OCI-M1 (cell line): ENCODE measurements at places on chromosomes 3 and 15.

DNA sequence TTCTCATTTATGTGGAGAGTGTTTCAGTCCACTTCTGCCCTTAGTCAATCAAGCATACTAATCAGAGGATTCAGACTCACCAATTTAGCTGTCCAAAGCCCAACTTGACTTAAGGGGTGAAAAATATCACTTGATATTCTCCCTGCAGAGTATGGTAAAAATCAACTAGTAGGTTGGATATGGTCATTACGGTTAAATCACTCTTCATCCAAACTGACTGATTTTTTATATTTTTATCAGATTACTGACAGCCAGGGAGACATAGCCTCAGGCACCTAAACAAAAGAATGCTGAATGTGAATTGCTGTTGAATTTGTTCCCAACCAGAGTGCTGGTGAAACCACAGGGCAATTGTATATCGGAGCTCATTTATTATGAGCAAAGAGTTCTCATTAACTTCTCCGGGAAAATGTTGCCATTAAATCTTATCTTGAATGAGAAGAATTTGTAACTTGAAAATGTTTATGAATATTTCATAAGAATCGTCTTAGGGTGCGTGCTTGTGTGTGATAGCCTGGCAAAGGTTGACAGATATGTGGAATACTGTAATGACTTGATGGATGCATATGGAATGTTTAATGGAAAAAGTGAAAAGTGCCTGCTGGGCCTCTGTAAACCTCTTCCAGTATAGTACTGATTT lies 411.2 kb downstream of the NAALADL2 start:
- no peak for DNase-seq

- DNase-seq = no peak
Measured at GRCh38 chr3:43074901-43075689, 30.8 kb downstream of the POMGNT2 start.

DNA sequence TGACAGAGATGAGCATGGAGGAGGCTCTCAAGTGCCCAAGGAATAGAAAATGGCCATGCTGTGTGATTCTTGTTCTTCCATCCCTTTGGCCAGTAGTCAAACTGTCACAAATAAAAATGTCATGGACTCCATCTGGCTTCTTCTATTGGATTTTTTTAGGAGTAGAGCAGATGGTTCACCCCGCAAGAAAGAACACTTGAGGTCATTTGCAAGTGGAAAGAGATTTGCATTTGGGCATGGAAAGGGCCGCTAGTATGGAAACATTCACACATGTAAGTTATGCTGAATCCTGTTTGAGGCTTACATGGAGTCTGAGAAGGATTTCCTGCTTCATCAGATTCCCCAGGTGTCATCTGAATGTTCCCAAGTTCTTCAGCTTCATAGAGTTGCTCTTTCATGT lies 53.1 kb upstream of the CFAP161 start:
- no peak for DNase-seq

DNA sequence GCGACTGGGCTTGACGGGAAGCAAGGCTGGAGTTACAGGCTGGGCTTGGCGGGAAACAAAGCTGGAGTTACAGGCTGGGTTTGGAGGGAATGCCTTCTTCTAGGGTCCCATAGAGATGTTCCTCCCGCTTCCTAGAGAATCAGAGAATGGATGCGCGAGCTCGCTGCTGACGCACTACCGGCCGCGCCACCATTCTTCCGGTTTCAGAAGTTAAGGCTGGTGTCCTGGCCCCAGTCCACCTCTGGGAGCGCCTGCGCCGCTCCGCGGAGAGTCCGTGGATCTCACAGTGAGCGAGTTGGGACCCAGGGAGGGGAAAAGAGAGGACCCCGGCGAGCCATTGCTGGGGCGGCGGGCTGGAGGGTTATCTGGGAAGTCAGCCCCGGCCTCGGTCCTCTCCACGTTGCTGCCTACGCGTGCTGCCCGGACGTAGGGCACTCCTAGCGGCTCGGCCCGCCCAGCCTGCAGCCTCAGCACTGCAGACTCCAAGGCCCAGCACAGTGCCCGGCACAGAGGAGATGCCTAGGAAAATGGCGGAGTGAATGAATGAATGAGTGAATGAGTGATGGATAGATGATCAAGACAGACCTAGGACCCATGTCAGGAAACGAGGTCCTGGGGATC lies at the start of gene ZNF502:
Gene ZNF502 (plus strand): TSS at position 206 of the 621 bp plus-strand sequence. CDS start 7,602 bp downstream, outside the sequence.
- peak; percentile 93 for DNase-seq

GRCh38 chr3:108004647-108005046 lies 86.2 kb downstream of the CD47 start:
- DNase-seq = peak; percentile 73
